ENCODE measurements at places on chromosomes 3 and 15.
A peak's percentile ranks its signal among the peaks of the same experiment; 100 is the strongest.

DNA sequence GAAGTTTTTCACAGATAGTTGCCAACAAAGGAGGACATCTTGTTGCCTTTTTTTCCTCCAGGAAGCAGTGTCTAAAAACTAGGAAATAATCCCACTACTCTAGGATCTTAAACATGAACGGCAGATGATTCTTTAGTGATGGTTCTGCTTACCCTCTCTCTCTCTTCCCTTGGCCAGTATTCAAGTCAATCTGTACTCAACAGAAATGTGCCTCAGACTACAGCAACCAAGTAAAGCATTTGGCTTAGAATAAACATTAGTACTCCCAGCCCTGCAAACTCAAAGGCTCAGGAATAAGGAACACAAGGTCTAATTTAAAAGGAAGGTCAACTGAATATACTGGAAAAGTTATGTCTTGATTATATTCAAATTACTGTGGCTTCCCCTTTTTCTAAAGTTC, 8.7 kb downstream of the NPTN start:
- no peak for DNase-seq

GRCh38 chr3:55608301-55608937, 121.3 kb upstream of the WNT5A start:
- no peak for DNase-seq

- no peak for DNase-seq
Observed at GRCh38 chr3:33746416-33747116, 28.5 kb upstream of the CLASP2 start.

GRCh38 chr3:43873723-43874122, 183.0 kb downstream of the ABHD5 start:
- DNase-seq = no peak

GRCh38 chr3:83011481-83011880, 1250.0 kb upstream of the GBE1 start:
- peak; percentile 1 for DNase-seq

All from fibroblast of skin of left biceps (primary cell).